ENCODE measurements at places on chromosomes 4 and X.

- no peak for DNase-seq
These were observed 10.7 kb upstream of the ADAM29 start for GRCh38 chr4:174907508-174907907.

GRCh38 chrX:6170424-6170823 lies 58.2 kb downstream of the NLGN4X start:
- no peak for DNase-seq

GRCh38 chr4:54882616-54883015 lies 224.9 kb downstream of the KIT start:
- DNase-seq: no peak

DNA sequence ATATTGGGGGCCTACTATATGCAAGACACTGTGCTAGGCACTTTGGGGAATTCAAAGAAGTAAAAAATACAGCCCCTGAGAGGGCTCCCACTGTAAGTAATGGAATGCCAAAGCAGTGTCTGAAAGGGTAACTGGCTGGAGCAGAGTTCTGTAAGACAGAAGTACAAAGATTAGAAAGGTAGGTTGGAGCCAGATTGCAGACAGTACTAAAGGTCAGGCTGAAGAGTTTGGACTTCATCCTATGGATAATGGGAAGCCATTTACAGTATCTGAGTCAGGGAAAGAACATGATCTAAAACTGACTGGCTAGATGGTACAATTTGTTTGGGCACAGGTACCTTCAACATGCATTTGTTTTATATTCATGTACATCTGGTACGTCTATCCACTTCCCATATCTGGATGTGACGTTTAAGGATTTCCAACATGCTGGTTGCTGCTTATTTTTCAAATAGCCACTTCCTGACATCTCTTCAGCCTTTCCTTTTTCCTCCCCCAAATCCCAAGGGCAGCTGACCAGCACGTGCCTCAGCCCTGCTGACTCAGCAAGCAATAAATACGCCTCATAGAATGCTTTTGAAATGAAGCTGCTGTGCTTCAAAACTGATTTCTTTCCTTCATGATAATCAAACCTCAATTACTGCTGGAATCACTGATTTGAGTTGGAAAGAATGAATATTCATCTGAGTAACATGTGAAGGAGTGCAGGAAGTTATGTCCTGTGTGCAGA lies 9.5 kb downstream of the ENOX2 start:
- no peak for DNase-seq

- DNase-seq: no peak
These were observed 58.2 kb downstream of the RAB40AL start for GRCh38 chrX:102995316-102995715.

- DNase-seq: no peak
These were observed 164.1 kb upstream of the FAT1 start for GRCh38 chr4:186887752-186888151.

DNA sequence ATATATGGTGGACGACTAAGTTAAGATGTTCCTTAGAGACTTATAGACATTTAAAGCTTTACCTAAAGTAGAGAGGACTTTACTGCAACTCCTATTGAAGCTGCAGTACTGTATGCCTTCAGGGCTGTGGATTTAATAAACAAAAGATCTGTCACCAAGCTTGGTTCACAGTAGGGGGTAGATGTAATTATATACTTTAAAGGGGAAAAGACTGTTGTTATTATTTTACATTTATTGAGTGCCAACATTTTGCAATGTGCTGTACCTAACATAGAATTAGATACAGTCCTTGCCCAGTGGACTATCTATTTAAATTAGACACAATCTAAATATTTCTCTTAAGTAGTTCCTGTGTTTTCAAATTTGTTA lies 67.2 kb downstream of the SLIT2 start:
- no peak for DNase-seq

DNA sequence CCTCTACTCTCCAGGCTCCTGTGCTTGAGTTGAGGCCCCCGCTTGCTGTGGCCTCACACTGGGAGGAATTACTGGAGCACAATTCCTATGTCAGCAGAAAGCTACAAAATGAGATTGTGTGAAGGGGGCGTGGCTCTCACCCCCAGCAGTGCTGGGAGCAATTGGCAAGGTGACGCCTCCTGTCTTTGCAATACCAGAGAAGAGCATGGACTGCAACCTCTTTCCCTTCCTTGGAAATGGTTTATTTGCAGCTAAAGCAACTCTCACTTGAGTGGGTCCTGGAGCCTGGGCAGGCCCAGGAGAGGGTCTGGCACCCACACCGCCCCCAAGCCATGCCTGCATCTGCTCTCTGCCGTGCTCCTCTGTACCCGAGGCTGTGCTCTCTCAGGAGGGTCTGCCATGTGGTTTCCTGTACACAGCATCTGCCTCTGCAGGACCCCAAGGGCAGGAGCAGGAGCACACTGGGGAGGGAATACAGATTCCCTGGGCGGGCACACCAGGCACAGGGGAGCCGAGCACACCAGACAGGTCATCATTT lies 32.9 kb upstream of the HGFAC start:
- no peak for DNase-seq

DNA sequence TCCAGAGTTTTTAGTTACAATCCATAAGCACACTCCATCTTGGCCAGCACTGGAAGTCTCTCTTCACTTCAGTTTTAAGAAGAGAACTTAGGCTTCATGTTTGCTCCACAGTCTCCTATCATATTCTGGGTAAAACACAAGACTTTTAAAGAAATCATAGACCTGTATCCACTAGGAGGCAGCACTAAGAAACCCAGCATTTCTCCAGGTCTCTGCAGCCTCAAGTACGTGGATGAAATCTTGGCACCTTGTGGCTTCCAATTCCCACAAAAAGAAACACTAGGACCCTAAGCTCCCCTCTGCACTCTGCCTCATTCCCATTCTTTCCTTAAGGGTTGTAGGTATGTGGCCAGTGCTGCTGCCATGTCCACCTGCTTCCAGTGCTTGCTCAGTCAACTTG lies 367.3 kb upstream of the CASK start:
- DNase-seq: no peak

DNA sequence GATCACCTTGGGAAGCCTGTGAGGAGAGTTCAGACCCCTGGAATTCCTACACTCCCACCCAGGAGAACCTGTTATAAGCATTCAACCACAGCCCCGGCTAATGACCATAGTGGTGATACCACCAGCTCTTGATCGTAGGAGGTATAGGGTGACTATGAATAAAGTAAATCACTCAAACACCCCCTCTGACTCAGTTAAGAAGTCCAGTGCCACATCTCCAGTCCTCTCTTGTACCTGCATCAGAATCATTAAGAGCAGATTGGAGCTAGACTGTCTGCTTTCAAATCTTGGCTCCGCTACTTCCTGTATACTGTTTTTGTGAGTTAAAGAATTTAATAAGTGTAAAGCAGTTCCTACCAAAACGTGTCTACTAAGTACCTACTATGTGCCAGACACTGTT lies 565.1 kb upstream of the DIPK2B start:
- DNase-seq: no peak

DNA sequence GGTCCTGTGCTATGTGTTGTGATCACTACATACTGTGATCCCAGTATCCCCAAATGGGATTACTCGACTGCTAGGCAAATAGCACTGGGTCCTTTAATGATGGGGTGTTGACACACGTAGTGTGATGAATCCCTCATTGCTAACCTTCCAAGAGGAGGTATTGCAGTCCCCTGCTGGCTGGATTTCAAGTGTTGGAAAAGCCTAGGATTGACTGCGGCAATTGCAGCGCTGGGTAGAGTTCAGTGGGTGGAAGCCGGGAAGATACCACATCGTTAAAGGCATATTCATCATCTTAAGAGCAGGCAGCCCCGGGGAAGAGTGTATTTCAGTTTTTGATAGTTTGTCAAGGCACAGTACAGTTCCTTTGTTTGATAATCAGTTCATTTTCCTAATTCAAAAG lies 159.9 kb downstream of the TRIML1 start:
- DNase-seq: no peak

DNA sequence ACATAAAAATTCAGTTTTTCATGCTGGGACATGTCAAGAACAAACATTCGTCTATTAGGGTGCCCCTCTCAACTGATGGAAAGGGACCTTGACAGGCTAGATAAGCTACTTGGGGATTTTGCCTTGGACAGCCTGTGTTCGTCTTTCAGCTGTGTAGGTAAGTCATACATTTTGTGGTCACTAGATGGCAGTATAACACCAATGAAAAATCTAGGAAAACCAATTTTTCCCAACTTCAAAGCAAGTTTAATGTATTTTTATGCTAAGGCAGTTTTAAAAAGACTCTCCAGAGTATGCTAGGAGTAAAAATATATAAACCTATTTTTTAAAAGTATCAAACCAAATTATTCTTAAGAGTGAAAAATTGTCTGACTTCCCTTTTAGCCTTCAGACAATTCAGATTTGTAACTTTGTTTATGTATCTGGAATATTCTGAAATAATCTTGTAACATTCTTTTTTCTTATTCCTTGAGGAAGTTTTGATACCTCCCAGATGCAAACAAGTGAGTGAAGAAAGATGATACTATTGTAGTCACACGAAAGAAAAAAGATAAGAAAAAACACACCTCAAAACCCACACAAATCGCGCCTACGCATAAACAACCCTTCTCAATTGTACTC lies 158.3 kb downstream of the CPE start:
- no peak for DNase-seq

- DNase-seq: no peak
These were observed 84.4 kb downstream of the CFAP299 start for GRCh38 chr4:80419946-80420345.

GRCh38 chr4:173794662-173795061 lies 264.6 kb upstream of the HAND2 start:
- no peak for DNase-seq

GRCh38 chr4:153729895-153730294 lies 29.9 kb downstream of the RNF175 start:
- DNase-seq: no peak

DNA sequence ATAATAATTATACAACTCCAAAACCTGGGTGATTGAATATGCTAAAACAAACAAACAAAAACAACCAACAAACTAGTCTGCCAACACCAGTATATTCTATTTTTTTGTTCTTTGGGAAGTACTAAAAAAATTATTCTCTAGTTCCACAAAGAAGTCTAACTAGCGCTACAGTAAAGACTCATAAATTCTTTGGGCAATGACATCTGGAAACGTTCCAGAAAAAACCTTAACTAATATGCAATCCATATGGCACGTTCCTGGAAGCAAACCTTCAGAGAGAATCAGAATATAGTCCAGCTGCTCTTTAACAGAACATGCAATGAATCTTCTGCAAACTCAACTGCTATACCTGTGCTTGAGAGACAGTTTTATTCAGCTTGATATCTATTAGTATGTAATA lies 500.1 kb downstream of the TRAM1L1 start:
- DNase-seq: no peak

GRCh38 chr4:127120441-127121090 lies 512.2 kb upstream of the INTU start:
- no peak for DNase-seq

- no peak for DNase-seq
These were observed 11.0 kb downstream of the TRMT10A start for GRCh38 chr4:99552872-99553271.

DNA sequence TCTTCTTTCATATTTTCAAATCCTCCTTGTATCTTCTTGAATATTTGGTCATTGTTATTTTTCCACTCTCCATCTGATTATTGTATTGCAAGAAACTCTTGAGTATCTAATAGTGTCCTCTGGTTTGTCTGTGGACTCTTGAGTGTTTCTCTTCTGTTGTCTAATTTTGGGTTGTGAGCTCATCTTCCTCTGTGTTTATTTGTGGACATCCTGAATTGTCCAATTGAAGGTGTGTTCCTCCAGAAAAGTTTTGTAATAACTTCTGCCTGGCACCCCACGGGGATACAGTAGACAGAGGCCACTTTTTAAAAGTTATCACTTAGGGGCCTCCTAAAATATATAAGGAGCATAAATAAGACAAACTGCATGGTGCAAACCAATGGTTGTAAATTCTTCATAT lies 3.1 kb upstream of the CC2D2A start:
- DNase-seq: no peak

- no peak for DNase-seq
These were observed 92.0 kb upstream of the MED14 start for GRCh38 chrX:40827331-40827730.

DNA sequence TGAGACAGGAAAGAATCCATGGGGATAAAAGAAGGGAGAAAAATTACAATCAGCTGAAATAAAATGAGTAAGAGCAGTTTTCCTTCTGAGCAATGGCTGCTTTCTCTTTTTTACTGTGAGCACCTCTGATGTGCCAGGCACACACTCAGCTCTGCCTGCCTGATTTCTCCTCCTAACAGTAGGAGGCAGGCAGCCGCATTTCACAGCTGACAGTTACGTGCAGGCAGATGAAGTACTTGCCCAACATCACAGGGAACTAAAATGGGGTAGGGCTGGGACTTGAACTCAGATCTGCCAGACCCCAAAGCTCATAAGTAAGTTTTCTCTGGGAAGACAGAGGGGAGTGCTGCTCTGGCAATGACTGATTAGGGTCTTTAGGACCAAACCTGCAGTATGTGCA lies 54.6 kb downstream of the C4orf50 start:
- no peak for DNase-seq

DNA sequence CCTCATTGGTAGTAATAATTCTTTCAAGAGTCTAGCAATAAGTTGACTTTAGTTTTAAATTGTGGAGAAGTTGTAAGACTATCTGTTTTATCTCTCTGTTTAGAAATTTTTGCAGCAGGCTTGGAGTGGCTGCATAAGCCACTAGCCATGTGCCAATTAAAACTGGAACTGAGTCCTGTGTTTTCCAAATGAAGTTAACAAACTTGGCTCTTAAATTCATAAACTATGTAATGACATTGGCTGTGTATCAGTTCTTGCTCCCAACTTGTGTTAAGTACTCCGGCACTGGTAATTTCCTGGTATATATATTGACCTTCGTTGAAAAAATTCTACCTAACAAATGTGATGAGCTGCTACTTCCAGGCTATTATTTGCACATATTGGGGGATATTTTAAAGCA lies 420.4 kb downstream of the GBA3 start:
- no peak for DNase-seq

DNA sequence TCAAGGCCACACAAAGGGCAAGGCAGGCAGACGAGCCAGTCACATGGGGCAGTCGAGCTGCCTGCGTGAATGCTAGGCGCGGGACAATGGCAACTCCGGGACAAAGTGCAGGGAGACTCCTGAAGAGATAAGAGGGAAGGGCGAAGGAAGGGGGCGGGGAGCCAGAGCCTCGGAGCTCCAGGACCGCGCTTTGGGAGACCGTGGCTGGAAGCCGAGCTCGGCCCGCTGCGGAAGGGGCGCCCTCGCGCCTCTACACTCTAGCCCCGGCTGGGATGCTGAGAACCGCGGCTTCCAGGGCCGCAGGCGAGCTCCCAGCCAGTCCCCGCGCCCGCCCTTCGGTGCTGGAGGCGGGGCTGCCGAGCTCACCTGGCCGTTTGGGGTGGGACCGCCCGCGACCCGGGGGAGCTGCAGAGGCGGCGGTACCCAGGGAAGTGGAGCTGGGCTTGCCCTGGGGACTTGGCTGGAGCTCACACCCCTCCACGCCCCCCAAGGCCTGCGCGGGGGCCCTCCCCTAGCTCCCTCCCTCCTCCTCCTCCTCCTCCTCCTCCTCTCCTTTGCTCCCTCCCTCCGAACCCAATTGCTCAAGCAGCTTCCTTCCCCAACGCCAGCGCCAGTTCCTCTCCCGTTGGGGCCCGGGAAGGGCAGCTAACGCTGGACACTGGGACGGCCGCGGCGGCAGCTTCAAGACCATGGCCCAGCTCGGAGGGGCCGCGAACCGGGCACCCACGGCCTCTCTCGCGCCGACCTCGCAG lies at the start of gene SOWAHD:
TSS of gene SOWAHD (plus strand) at position 610 of the 752 bp plus-strand sequence. CDS start at position 690, 80 bp downstream.
- no peak for DNase-seq

Measured in 8988T (cell line).